Daoy (cell line): ENCODE measurements at places on chromosomes 7 and 10.

DNA sequence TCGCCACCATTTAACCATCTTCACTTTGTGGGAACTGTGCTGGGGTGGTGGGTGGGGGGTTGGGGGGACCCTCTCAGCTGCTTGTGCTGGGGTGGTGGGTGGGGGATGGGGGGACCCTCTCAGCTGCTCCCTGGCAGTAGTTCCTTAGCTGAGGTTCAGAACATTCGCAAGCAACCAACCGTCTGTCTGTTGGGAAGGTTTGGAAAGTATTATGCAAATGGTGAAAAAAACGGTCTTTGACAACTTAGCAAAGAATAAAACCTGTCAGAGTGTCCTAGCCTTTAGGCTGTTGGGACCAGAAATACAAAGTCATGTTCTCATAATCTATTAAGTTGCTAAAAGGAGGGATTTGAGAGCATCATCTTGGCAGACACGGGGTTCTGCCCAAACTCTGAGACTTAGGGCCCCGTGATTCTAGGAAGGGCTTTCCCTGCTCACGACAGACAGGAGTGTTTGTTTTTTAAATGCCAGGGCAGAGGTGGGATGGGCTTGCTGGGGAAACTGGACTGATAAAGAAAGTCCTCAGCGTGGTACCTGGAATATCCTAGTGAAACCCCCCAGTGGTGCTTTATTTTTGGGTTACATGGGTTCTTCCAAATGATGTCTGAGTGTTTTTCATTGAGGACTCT lies 14.1 kb upstream of the SRGN start:
- DNase-seq = no peak

GRCh38 chr7:30989008-30989823 lies 25.5 kb downstream of the GHRHR start:
- DNase-seq = no peak

GRCh38 chr10:120172356-120172755 lies 279.8 kb downstream of the SEC23IP start:
- DNase-seq = peak; percentile 44

- peak; percentile 44 for DNase-seq
These were observed 28.2 kb downstream of the IL15RA start for GRCh38 chr10:5949009-5949759.

DNA sequence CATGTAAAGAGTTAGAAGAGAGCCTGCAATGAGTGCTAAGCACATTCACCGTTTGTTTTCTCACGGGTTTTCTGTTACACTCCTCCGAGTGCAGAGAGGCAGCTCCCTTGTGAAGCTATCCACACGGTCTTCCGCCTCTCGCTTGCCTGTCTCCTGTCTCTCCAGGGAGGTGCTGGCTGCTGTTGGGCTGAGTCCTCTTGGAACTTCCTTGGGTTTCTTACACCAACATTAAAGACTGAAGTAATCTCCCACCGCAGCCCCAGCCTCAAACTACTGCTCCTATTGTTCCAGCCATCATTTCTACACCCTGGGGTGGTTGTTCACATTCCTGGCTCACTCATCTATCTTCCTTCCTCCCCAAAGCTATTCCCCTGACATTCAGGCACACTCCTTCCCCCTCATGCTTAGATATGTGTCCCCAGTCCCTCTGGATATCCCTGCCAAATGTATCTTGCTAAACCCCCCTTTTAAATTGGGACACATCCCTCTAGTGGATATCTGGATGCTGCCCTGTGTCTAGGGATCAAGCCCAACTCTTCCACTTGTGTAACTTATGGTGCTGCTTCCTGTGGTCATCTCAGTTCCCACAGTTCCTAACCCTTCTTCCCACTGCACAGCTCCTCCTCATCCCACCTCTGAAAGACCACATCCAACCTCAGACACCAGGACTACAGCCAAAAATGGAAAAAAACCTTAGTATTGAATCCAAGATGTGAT lies 14.1 kb downstream of the ESYT2 start:
- no peak for DNase-seq

GRCh38 chr10:89426230-89426868 lies 12.0 kb downstream of the IFIT5 start:
- DNase-seq = peak; percentile 38

DNA sequence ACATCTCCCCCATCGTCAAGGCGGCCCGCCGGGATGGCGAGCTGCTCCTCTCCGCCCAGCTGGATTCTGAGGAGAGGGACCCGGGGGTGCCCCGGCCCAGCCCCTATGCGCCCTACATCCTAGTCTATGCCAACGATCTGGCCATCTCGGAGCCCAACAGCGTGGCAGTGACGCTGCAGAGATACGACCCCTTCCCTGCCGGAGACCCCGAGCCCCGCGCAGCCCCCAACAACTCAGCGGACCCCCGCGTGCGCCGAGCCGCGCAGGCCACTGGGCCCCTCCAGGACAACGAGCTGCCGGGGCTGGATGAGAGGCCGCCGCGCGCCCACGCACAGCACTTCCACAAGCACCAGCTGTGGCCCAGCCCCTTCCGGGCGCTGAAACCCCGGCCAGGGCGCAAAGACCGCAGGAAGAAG lies 10.1 kb downstream of the GDF10 start:
- no peak for DNase-seq

DNA sequence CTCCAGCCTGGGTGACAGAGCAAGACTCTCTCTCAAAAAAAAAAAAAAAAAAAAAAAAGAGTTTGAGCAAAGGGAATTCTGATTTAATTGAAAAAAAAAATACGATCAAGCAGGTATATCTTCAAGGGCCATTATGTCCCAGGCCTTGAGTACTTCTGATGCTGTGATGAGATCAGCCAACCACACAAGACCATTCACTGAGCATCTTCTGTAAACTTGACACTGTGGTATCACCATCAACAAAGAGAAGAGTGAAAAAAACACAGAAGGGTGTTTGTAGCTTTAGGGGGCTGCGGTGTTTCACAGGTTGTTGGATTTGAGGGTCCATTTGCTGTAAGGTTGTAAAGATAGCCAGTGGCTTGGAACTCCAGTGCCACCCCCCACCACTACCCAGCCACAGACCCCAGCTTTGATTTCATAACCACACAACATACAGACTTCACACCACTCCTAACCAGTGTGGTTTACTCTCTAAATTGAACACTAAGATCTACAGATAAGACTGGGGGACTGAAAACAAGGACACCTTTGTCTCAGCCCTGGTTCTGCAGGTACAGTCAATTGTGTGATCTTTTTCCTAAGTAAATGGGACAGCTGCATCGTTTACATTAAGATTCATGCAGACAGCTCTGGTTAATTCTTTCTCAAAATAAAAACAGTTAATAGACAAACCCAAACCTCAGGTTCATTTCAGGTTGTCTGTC lies 66.4 kb downstream of the CDC123 start:
- no peak for DNase-seq

GRCh38 chr7:191105-191980 lies 1.0 kb upstream of the FAM20C start:
- DNase-seq = peak; percentile 91
